Ascending aorta (tissue), 2 donors: ENCODE measurements at places on chromosomes 16 and 17. TPM values are rescaled to one million over a fixed set of nuclear protein-coding genes. Genes with fewer than 3 reads are reported as not detected.

Gene CAPNS2
- not detected for total RNA-seq

DNA sequence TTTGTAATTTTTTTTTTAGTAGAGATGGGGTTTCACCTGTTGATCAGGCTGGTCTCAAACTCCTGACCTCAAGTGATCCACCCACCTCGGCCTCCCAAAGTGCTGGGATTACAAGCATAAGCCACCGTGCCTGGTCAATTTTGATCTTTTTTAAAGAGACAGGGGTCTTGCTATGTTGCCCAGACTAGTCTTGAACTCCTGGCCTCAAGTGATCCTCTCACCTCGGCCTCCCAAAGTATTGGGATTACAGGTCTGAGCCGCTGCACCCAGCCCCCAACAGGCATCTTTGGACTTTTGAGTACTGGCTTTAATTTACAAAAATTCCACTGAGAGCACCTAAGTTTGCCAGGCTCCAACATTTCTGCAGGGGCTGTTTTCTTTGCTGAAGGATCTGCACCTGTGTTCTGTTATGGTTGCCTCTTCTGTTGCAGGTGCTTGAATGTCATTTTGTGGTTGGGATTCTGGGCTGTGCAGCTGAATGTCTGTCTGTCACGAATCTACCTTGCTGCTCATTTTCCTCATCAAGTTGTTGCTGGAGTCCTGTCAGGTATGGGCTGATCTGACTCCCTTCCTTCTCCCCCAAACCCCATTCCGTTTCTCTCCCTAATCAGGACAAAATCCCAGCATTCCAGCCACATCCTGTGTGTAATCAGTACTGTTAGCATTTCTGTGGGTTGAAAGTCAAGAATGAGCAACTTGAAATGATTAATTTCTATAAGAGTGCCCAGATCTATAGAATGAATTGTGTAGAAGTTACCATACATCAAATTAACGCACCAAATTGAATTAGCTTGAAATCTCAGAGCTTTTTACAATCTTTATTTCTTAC, 8.5 kb downstream of the G6PC1 start:
- no peak for DNase-seq

DNA sequence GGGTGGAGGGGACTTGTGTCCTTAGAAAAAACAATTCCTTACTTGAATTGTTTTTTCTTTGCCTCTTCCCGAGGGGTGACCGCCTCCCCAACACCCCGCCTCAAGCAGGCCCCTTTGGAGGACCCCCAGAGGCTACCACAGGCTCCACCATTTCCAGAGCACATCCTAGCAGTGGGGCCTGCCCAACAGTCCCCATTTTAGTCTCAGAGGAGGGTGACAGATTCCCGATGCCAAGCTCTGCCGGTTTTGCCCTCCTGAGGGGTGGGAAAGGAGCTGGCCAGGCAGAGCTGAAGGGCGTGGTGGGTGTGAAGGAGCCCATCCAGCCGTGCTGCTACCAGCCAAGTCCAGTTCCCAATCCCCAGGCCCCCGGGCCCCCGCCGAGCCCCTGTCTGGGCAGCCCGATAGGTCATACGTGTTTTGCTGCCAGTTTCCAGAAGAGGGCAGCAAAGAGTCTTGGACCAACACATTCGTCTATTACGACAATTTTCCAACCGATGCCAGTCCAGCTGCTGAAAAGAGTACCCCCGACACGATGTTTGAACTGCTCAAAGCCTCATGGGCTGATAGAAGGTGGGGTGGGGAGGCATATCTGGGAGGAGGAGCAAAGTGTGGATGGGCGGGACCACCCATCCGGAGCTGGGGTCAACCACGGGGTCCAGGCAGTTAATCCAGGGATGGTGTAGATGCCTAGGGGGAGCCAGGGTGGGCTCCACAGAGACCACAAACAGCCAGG, 18.8 kb upstream of the GAA start:
- DNase-seq = no peak

Gene KIF22
- 28.6 TPM for total RNA-seq

Gene VAT1L
- total RNA-seq = 12.6 TPM

Gene NACA2
- not detected for total RNA-seq

DNA sequence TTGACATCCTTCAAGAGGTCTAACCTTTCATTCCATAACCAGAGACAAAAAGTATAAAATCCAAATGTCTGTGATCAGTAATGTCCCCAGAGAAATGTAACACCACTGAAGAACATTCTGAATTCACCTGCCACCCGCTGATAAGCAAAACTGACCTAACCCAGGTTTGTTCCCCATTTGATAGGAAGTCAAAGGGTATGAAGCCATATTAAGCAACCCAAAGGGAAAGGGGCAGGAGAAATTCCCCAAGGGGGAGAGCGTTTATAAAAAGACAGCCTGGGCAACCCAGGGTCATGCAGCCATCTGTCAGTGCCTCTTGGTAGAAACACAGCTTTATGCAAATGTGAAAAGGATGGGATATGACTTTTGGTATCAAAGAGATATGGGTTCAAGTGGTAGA, 30.7 kb upstream of the PIK3R6 start:
- DNase-seq = peak; percentile 27

GRCh38 chr17:67364847-67365737, 1.3 kb downstream of the PSMD12 start:
- DNase-seq = no peak

GRCh38 chr17:63984236-63984635, 11.5 kb upstream of the SCN4A start:
- DNase-seq = no peak

DNA sequence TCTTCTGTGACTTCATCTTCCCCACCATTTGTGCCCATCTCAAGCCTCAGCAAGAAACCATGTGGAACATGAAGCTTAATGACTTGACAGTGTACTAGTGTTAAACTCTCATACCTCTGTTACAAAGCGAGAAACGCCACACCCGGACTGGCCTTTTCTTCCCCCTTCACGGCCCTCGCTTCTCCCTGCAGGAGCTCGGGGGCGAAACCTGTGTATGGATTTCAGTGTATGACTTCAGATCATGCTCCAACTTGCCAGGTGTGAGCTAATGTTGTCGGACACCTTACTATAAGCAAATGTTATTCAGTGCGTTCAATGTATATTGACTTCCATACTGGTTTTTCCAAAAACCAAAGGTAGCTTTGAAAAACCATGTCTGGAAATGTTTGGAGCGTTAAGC, 20.1 kb upstream of the SLC5A11 start:
- DNase-seq = no peak

DNA sequence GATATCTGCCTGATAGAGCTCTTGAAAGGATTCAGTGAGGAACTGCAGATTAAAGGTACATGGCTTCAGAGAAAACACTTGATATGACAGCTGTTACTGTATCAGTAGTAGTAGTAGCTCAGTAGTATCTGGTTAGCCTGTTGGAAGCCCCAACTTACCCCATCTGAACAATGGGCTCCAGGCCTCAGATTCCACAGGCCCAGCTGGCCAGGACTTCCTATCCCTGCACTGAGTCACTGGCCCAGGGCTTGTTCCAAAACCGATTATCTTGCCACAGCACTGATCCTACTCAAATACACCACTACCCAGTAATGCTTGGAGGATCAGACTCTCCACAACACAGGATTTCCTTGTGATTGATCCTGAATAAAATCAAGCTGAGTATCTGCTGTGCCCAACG, 32.6 kb downstream of the DCUN1D3 start:
- no peak for DNase-seq

DNA sequence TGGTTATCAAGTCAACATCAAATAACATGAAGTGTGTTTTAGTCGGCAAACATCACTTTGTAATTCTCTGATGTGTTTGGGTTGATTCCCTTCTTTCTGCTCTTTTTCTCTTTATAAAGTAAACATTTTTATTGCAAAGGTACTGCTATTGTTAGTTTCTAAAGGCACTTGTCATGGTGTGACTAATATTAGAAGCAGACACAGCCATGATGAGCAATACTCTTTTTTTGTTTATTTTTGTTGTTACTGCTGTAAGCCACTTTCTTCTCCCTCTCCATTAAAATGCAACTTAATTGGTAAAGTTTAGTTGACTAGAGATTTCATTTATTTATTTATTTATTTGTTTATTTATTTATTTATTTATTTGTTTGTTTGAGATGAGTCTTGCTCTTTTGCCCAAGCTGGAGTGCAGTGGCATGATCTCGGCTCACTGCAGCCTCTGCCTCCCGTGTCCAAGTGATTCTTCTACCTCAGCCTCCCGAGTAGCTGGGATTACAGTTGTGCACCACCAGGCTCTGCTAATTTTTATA, 424.7 kb downstream of the WWOX start:
- no peak for DNase-seq

GRCh38 chr17:970364-970763, 9.2 kb downstream of the NXN start:
- DNase-seq = no peak

- no peak for DNase-seq
These were observed 30.2 kb downstream of the CMTM3 start for GRCh38 chr16:66634527-66635196.

Gene ARHGDIG
- total RNA-seq = not detected

Gene UMOD
- not detected for total RNA-seq

DNA sequence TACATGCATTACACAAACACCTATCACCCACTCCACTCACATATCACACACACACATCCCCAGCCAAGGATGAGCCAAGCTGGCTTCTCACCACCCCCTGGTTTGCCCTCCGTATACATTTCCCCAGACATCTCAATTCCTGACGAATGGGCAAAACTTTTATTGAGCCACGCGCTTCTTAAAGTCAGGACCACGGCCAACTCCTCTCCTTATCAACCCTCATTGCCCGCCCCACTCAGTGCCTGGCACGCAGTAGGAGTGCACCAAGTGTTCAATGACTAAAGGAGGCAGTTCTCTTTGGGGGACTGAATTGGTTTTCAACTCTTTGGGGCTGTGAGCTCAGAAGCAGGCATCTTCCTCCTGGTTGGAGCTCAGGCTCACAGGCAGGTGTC, 22.5 kb upstream of the C16orf78 start:
- no peak for DNase-seq

Gene NT5M
- 4.6 TPM for total RNA-seq

- no peak for DNase-seq
These were observed 19.0 kb downstream of the CBFA2T3 start for GRCh38 chr16:88957887-88958577.

Gene ERBB2
- 124 TPM for total RNA-seq

DNA sequence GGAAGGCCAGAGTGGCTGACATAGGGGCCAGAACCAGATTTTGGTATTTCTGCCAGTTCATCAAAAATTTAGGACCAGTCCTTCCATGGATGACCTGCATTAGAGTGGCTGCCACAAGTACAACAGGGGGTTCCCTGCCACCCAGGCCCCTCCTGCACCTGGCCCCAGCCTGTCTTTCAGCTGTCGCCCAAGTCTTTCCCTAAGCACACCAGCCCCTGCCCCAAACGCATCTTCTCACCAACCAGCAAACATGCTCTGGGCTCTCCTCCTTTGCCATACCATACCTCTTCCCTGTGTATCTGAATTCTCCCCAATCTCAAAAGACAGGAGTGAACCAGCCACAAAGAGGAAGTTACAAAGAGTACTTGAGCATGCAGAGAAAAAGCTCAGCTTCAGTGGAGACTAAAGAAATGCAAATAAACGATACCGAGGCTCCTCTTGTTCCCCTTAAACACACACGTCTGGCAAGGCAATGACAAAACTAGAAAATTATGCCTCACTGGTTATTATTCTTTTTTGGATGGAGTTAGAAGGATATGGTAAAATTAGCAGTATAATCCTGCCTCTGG, 130.6 kb downstream of the DYNLRB2 start:
- DNase-seq = no peak

- DNase-seq = no peak
These were observed 18.9 kb downstream of the KATNB1 start for GRCh38 chr16:57754354-57755060.

DNA sequence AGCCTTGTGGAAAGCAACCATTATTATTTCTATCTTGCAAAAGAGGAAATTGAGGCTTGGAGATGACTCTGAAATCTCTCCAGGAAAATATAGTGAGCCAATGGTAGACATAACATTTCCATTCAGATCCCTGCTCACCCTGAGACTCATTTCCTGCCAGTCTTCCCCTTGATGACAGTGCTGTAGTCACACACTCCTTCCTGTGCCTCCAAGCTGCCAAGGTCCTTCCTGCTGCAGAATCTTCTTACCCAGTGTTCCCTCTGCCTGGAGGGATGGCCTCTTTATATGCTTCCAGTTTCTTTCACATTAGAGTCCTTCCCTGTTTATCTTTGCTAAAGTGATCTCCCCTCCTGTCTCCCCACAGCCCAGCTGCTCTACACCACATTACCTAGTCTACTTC, 648.1 kb downstream of the TOX3 start:
- no peak for DNase-seq

Gene C1QL1
- not detected for total RNA-seq

Gene TPSG1
- total RNA-seq = not detected

DNA sequence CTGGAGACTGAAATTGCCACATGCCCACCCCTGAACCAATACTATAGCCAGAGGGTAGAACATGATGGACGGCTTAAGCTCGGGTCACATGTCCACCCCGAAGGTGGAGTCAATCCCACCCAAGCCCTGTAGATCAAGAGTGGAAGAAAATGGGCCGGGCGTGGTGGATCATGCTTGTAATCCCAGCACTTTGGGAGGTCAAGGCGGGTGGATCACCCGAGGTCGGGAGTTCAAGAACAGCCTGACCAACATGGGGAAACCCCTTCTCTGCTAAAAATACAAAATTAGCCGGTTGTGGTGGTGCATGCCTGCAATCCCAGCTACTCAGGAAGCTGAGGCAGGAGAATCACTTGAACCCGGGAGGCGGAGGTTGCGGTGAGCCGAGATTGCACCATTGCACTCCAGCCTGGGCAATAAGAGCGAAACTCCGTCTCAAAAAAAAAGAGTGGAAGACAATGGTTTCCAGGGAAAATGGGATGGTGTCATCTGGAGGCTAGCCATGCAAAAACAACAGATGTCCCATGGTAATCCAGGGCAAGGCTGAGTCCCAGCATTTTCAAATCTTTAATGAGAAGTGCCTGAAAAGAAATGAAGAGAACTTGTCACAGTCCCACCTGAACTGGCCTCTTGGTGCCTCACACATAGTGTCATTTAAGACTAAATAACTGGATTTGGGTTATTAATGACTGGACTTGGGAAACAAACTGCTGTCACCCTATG, 30.1 kb downstream of the CD300LF start:
- no peak for DNase-seq

DNA sequence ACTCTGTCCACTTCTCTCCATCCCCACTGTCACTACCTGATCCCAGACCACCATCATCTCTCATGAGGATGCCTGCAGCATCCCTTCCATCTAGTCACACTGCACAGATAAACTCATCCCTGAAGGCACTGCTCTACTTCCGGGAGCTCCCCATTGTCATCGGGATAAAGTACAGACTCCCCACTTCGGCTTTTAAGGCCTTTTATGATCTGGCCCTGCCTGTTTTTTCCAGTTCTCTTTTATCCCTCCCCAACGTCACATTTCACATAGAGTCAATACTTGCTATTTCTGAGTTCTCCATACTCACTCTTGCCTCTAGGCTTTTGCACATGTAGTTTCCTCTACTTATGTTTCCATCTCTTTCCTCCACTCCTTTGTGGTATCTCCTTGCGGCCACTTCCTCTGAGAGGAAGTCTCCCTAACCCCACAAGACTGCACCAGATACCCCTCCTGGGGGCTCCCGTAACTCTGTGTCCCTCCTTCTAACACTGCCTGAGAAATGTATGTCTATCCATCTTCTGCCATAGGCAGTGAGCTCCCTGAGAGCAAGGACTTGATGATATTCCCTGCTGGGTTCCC, 66.9 kb downstream of the COPRS start:
- DNase-seq = no peak
